SHP77 (cell line): ENCODE measurements at places on chromosomes 11 and 22.

DNA sequence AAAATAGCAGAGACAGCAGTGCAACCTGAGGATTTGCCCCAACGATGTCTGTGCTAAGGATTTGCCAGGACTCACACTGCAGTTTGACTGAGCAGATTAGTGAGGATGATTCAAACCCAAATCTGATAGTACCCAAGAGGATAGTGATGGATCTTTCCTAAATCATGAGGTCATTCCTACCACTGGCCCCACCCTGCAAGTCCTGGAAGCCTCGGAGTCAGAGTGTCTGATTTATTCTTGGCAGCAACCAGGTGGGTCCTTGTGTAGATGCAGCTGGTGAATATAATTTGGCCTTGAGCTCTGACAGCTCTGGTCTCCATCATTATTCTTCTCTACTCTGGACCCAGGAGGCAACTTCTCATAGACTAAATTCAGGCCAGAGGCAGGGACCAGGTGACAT is 179.3 kb upstream of the RAG2 start:
- peak; percentile 37 for DNase-seq

DNA sequence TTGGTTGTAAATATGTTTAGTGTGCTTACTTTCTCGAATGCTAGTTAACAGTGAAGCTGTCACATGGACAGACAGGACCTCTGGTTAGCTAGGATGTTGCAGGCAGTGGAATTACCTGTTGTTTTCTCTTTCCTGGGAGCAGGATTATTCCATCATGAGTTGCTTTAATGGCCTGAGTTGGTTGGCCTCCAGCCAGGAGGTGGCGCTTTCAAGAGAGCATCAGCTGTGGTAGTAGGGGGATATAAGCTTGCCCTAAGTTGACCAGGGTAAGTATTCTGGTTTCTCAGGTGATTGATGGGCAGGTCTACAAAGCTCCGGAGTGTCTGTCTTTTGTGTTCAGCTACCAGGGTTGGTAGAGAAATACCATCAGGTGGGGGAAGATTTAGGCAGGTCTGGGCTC is 43.5 kb downstream of the NELL1 start:
- DNase-seq, result no peak

GRCh38 chr22:38981005-38981991 is 849 bp upstream of the APOBEC3B start:
- peak; percentile 19 for DNase-seq

DNA sequence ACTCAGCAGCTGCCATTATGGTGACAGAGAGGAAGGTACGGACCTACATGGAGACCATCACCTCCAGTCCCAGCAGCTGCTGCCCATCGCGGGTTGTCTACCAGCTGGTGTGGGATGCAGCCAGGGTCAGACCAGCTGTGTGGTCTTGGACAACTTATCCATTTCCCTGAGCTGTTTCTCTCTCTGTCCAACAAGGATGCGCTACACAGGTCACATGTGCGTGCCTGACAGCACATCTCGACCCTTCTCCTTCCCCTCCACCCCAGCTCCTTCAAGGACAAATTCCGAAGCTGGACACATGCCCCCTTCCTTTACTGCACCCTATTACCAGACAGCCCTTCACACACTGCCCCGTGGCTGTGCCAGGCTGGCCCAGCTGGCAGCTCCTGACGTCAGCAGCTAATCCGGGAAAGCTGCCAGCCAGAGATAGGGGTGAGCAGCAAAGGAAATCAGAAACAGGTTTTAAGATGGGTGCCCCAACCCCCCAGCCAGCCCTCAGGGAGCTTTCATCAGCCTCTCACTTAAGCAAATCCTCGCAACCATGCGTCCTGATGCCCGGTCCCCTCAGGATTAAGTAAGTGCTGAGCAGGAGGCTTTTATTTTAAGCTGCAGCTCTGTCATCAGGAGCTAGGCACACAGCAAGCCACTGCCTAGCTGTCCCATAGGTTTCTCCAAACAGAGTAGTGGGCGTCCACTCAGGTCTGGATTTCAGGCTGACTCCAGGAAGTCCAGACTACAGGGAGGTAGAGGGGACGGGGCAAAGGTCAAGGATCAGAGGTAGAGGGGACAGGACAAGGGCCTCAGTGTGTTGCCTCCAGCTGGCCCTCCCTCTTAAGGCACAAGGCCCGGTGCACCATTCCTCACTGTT is 20.3 kb downstream of the TEF start:
- peak; percentile 72 for DNase-seq

DNA sequence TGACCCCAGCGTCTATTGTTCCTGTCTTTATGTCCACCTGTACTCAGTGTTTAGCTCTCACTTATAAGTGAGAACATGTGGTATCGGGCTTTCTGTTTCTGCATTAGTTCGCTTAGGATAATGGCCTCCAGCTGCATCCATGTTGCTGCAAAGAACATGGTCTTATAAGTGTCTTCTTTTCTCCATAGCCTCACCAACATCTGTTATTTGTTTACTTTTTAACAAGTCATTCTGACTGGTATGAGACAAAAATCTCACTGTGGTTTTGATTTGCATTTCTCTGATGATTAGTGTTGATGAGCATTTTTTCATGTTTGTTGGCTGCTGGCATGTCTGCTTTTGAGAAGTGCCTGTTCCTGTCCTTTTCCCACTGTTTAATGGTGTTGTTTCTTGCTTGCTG is 21.7 kb upstream of the SLN start:
- no peak for DNase-seq

- DNase-seq, result no peak
These were observed 26.8 kb upstream of the LIPT2 start for GRCh38 chr11:74520316-74520715.

GRCh38 chr11:128467041-128467440 is 120.3 kb downstream of the ETS1 start:
- no peak for DNase-seq

GRCh38 chr11:75795276-75796090 is 19.5 kb upstream of the UVRAG start:
- DNase-seq, result no peak

- DNase-seq, result no peak
These were observed 91.2 kb upstream of the CSNK2A3 start for GRCh38 chr11:11444027-11444803.

DNA sequence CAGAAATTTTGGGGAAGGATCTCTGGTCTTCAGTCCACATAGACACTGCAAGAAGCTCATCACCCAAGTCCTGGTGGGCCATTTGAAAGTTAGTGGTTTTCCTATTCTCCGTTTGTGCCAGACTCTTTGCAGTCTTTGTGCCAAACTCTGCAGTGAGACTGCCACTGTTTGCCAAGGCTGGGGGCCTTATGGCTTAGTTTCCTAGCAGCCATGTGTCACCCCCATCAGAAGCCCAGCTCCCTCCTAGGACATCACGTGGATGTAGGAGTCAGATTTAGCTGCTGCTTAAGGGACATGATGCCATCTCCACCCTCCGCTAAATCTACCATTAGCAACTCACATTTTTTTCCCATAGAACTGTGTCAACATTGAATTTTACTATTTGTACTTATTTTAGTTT is 220.0 kb downstream of the C11orf91 start:
- DNase-seq, result no peak

DNA sequence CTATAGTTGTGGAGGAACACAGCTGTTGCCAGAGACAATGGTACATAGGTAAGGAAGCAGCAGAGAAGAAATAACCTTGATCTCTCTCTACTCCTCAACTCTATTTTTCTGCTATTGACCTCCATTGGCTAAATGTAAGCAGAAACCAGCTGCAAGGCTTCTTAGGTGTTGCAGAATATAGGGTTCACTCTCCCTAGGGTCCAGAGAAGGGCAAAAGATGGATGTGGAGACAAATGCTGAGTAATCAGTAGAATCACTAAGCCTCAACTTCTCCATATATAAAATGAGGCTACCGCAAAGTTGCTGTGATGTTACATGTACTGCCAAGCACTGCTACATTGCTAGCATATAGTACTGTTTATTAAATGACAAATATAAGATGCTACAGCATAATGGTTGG is 120.6 kb downstream of the PDE3B start:
- no peak for DNase-seq

DNA sequence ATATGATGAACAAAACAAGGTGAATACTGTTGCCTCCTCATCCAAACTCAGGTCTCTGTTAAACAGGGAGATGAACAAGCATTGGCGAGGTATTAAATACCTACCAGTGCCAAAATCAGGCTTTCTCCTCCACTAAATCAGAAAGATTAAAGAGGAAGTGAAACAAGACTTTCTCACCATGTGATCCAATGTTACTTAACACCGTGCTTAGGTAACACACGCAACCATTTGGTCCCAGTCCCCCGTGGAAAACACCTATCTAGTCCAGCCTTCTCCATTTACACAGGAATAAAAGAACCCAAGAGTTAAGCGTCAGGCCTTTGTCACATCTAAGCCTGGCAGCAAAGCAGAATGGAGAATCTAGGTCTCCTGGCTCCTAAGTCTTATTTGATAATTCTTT is 34.5 kb downstream of the TENM4 start:
- DNase-seq, result no peak

GRCh38 chr11:115912484-115912945 is 408.3 kb upstream of the CADM1 start:
- DNase-seq, result peak; percentile 25

GRCh38 chr11:13047884-13048283 is 38.8 kb downstream of the RASSF10 start:
- DNase-seq, result no peak

DNA sequence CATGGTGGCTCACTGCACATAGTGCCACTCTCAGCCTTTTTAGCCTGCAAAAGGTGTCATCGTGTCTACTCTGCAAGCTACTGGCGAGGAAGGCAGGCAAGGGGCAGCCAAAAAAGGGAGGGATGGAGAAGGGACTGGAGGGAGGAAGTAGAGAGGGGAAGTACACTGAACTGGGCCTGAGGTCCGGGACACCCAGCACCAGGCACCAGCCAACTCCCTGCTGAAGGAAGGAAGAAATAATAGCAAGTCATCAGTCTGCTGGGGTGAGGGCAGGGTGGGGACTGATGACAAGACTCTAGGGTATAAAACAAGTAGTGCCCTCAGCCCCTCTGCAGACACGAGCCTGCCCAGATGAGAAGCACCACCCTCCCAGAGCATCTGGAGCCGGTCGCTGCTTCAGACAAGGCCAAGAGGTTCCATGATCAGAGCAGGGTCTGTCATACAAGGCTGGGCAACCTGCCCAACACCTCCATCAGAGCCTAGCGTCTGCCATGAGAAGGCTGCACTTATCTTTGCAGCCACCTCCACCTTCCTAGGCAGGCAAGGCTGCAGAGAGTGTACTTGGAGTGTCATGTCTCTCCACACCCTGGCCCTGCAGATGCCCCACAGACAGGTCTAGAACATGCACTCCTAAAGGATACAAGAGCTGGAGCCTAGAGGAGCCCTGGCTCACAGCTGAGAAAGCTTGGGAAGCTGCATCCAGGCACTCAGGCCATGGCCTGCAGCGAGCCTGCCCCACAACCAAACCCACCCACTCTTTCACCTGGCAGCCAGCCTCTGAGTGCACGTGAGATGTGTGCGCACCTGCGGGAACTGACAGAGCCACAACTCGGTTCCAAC is 9.0 kb upstream of the COMT start:
- DNase-seq, result peak; percentile 45

DNA sequence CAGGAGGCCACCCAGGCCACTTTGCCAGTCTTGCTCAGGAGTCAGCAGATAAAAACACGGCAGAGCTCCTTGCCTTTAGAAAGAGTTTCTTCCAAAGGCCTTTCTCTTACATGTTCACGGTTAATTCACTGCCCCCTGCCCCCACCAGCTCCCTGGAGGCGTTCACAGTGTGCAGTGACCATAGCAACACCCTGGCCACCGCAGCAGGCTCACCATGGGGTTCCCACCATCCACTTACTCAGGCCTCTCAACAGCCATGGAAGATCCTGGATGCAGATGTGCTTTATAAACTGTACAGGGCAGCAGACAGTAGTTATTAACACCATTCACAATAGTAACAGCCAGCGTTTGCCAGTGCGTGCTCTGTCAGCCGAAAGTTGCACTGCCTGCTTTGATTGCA is 10.6 kb upstream of the MYO7A start:
- no peak for DNase-seq

- no peak for DNase-seq
These were observed 775 bp downstream of the FAM181B start for GRCh38 chr11:82732734-82733443.

DNA sequence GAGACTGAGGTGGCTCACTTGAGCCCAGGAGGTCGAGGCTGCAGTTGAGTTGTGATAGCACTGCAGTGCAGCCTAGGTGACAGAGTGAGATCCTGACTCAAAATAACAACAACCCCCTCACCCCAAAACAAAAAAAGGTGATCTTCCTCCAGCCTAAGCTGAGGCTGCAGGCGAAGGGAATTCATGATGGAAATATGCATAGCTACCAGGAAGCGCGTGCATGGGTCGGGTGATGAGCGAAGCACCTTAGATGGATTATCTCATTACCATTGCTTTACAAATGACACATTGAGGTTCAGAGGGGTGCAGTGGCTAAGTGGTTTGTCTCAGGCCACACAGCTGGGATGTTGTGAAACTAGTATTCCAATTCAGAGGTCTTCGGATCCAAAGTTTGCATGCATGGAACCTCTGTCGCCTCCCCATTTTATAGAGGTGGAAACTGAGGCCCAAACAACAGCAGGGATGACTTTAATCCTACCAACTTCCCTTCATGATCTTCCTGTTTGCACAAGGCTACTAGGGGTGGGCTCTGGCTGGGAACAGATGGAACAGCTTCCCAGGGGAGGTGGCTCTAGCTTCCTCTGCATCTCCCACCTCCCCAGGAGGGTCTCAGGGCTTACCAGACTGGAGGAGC is 4.6 kb downstream of the SLC29A2 start:
- DNase-seq, result no peak

GRCh38 chr11:120462825-120463224 is 48.7 kb upstream of the GRIK4 start:
- DNase-seq, result no peak

GRCh38 chr11:65381716-65382032 is 772 bp downstream of the SLC25A45 start:
- DNase-seq, result no peak

DNA sequence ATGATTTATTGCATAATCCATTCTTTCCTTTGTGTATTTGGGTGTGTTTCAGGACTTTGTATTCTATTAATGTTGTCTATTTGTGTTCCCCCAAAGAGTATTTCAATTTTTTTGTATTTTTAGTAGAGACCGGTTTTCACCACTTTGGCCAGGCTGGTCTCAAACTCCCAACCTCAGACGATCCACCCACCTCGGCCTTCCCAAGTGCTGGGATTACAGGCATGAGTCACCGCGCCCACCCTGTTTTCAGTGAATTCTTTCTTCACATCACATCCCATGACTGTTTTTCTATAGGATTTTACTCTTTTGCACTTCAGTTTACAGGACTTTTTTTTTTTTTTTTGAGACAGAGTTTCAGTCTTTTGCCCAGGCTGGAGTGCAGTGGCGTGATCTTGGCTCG is 46.3 kb downstream of the RBX1 start:
- no peak for DNase-seq

GRCh38 chr11:132126973-132127899 is 756.8 kb downstream of the NTM start:
- peak; percentile 40 for DNase-seq

DNA sequence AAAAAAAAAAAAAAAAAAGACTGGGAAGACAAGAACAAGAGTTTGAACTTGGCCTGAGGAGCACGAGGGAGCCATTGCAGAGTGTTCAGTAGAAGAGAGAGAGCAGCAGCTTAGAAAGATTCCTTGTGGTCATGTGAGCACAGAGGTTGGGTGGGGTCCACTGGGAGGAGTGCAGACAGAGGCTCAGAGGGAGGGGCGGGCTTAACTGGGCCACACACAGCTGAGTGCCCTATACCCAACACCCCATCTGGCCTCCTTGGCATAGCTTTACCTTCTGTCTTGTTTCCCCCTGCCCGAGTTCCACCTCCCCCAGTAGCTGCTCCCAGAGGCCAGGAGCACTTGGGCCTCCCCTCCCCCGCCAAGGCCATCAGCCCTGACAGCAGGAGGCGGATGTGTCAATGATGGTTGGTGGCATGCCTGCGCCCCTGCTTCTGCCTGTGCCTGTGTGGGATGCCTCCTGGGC is 12.1 kb downstream of the C11orf86 start:
- no peak for DNase-seq

GRCh38 chr11:87819151-87819550 is 356.1 kb downstream of the RAB38 start:
- no peak for DNase-seq
